Jurkat, Clone E6-1 (cell line): ENCODE measurements at places on chromosomes 1 and 21.

DNA sequence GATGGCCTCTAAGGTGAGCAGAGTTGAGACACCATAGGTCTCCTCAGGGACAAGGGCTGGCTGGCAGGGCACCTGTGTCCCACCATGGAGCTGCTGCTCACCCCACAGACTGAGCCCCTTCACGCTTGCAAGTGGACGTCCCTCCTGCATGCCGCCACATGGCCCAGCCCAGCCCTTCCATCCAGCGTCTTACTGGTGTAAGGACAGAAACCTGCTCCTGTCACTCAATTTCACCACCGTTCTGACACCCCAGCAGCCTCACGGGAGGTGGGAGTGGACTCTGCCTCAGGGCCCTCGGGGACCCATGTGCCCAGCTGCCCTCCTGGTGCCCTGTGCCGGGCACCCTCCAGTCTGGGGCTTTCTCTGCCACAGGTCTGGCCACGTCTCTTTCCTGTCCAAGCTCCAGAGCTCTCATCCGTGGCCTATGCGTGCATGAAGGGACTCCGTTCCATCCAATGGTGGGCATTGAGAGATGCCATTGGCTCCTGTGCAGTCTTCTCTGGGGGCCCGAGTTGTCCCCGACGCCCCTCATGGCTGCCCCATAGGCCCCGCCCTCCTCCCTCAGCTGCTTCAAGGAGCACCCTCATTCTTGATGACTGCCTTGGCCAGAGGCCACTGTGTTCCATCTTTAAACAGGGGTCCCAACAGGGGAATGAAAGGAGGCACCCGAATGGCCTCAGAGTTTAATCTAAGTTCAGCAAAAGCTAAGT lies 42.6 kb upstream of the COL6A1 start:
- no peak for DNase-seq

DNA sequence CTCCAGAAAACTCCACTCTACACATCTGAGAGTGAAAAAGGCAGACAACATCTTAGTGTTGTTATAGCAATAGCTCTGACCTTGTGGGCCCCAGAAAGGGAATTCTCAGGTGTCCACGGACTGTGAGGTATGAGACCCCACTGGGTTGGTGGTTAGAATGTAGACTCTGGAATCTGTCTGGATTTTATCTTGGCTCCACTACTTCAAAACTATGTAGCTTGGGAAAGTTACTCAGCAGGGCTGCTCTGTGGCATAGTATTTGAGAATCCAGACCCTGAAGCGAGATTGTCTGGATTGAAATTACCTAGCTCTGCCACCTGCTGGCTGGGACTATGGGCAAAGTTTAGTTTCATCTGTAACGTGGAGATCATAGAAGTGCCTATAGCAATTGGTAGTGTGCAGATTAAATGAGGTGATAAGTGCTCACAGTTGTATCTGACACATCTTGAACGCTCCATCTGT lies 25.8 kb downstream of the PRDM2 start:
- DNase-seq, result peak; percentile 56

DNA sequence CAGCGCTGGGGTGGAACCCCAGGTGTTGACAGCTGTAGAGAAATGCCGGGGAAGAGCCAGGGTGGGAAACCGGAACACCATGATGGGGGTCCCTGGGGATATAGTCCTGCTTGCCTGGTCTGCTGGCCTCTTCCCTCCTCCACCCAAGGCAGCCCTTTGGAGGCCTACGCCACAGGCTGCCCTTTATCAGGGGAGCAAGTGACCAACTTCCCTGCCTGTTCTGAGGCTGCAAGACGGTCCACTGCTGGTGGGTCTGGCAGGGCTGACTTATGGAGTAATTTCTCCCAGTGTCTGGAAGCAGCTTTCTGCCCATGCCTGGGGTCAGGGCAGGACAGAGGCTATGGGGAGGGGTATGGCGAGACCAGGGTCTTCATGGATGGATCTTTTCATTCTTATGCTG lies 50.8 kb upstream of the EDN2 start:
- no peak for DNase-seq

- DNase-seq, result no peak
Observed at GRCh38 chr1:117585086-117585485, 20.8 kb upstream of the TENT5C start.

- DNase-seq, result no peak
Observed at GRCh38 chr1:36453600-36454388, 3.5 kb upstream of the OSCP1 start.

- peak; percentile 12 for DNase-seq
Observed at GRCh38 chr1:212111536-212111935, 76.0 kb downstream of the DTL start.

- DNase-seq, result no peak
Observed at GRCh38 chr1:51415963-51416362, 85.6 kb upstream of the TTC39A start.

- DNase-seq, result peak; percentile 46
Observed at GRCh38 chr1:241716915-241717656, 65.0 kb downstream of the WDR64 start.

DNA sequence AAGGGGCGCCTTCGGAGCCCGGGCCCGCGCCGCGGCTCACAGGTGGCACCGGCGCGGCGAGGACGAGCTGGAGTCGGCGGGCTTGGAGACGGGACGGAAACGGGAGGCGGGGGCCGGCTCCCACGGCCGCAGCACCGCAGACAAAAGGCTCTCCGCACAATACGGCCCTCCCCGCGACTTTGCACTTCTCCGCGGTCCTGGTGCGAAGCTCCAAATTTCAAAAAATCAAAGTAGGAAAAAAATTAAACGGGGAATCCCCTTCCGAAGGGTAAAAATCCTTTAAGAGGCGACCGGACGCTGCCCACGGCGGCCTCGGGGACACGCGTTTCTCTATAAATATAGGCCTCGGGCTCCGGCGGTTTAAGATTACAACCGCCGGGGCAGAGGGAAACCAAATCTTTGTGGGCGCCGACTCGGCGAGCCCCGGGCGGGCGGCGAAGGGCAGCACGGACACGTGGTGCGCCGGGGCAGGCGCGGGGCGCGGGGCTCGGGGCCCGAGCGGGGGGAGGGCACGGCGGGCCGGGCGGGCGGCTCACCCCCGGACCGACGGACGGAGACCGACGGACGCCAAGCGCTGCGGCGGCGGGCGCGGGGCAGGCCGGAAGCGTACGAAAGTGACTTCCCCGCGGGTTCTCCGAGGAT lies 453 bp downstream of the PABPC4 start:
- no peak for DNase-seq

DNA sequence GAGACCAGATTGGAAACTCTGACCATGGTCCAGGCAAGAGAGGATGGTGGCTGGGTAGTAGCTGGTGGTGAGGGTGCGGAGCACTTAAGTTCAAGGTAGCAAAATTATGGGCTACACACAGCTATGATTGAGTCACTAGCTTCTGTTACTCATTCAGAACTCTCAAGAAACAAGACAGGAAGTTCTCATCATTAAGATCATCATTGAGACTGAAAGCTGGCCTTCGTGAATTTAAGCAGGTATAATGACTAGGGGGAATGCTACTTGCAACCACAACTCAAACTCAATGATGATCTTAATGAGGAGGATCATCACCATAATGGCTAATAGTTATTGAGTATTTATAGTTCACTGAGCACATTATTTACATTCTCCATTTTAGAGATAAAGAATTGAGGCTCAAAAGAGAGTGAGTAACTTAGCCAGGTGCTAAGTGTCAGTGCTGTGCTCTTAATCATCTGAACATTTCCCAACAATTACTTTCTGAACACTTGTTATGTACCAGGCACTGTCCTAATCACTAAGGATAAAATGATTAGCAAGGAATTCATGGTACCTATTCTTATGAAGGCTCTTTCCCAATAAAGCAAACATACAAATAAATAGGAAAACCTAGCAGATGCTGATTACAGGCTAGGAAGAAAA lies 286.3 kb upstream of the C1orf105 start:
- no peak for DNase-seq

- DNase-seq, result no peak
Observed at GRCh38 chr1:67019121-67019520, 34.8 kb downstream of the SLC35D1 start.

DNA sequence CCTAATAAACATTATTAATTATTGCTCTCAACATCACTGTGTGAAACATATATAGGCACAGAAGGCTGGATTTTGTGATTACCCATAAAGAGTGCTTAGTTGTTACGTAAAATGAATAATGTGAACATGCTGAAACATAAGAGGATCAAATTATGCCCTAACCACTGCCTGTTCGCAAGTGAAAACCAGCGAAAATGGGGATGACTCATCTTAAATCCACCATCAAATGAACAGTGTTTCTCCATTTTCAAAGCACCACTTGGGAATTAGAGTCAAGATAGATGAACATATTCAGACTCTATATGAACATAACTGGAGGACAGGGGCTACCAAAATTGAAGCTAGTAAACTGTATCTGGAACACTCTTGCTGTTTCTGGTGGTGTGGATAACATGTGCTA lies 386.2 kb downstream of the HHIPL2 start:
- no peak for DNase-seq

DNA sequence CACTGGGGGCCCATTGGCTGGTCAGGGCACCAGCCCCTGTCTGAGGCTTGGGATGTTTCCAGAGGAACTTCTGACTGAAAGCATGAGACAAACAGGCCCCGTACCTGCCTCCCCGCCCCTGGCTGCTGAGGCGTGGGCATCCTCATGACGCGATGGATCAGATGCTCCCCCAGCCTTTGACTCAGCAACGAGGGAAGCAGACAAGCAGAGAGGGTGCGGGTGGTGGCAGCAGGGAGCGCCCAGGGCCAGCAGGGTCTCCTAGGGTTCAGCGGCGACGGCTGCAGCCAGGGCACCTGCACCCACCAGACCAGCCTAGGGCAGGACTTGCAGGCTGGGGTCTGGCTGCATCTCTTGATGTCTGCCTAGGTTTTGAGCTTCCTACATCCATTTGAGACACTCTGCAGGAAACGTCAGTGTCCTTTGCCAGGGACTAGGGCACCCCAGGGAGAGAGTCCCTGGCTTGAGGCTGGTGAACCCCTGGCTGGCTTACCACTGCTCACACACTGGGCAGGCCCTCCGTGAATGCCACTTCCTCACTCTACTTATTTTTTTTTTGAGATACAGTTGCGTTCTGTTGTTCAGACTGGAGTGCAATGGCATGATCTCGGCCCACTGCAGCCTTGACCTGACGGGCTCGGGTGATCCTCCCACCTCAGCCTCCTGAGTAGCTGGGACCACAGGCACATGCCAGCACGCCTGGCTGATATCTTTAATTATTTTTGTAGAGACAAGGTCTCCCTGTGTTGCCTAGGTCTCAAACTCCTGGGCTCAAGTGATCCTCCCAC lies 63.3 kb downstream of the DHRS3 start:
- DNase-seq, result no peak

- no peak for DNase-seq
Observed at GRCh38 chr1:31259746-31260145, 20.1 kb upstream of the NKAIN1 start.

- DNase-seq, result no peak
Observed at GRCh38 chr1:32341971-32342370, 5.9 kb upstream of the MARCKSL1 start.

- no peak for DNase-seq
Observed at GRCh38 chr1:203187304-203187685, 791 bp upstream of the CHI3L1 start.

DNA sequence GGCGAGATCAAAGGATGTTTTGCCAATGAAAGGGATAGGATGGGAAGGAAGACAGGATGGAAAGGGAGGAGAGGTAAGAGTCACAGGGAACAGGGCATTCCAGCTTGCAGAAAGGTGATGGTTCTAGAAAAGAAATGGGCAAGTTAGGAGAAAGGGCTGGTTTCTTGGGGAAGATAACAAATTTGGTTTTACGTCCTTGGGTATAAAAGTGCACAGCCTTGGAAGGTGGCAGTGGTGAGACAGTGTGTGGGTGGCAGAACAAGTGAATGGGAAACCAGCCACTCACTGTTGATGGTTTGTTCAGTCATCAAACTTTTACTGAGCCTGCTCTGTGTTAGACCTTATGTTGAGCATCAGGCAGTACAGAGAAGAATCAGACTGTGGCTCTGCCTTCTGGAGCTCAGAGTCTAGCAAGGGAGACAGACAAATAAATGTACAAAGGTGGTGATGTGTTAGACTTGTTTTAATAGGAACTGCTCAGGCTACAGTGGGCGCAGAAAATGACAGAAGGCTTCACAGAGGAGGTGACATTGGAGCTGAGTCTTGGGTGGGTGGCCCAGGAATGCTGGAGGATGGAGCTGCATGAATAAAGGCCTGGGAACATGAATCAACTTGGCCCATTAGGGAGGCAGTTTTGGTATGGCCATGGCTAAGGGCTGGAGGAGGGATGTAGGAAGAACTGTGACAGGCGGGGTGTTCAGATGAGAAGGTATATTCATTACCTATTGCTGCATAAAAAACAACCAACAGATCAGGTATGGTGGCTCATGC lies 76.3 kb downstream of the EPHB2 start:
- no peak for DNase-seq

GRCh38 chr21:37579356-37579755 lies 212.8 kb downstream of the DYRK1A start:
- no peak for DNase-seq

- DNase-seq, result no peak
Observed at GRCh38 chr1:207958376-207959139, 47.6 kb upstream of the CD34 start.

DNA sequence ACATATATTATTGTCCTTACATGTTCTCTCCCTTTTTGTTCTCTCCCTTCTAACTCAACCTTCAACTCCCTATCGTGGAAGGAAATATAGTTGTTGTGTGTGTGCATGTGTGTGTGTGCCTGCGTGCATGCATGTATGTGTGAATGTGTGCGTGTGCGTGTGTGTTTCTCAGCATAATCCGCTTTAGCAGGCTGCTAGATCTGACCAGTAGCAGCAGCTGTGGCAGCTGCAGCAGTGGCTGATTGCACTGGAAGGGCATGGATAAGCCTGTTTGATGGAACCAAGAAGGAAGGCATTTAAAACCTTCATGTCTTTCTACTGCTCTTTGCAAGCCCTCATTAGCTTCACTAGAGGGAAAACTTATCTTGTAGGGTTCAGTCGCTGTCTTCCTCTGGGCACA lies 65.6 kb upstream of the IRF2BP2 start:
- no peak for DNase-seq

DNA sequence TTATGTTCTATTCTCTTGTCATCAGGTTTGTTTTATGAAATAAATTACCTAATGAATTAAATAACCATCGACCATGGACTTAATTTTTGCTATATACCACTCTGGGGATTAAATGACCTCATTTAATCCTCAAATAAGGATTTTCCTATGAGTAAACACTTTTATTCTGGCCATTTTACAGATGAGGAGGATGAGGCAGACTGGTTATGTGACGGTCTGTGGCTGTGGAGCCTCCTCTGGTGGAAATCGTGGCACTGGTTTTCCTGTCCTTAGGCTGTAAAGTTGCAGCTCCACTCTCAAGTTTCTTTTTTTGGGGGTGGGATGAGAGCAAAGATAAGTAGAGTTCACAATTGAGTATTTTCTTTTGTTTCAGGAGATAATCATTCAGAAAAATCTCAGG lies 105.2 kb downstream of the XCL2 start:
- no peak for DNase-seq

DNA sequence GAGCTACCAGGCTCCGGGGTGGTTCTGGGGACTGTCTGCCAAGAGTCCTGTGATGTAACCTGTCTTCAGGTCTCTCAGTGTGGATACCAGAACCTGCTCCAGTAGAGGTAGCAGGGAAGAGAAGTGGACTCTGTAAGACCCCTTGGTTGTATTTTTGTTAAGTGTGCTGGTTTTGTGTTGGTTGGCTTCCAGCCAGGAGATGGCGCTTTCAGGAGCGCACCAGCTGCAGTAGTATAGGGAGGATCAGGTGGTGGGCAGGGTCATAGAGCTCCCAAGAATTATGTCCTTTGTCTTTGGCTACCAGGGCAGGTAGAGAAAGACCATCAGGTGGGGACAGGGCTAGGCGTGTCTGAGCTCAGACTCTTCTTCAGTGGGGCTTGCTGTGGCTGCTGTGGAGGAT lies 1147.2 kb upstream of the ADGRL4 start:
- DNase-seq, result no peak
